ENCODE measurements at places on chromosomes 6 and 20. TPM values are rescaled to one million over a fixed set of nuclear protein-coding genes. Genes with fewer than 3 reads are reported as not detected.

Gene PLA2G7
- not detected for polyA plus RNA-seq

Gene HSPA12B
- 1.2 TPM for polyA plus RNA-seq

Gene SAMD3
- polyA plus RNA-seq: not detected

Gene WFDC5
- polyA plus RNA-seq: not detected

Gene LIN28B
- polyA plus RNA-seq: 6.8 TPM

Gene FAM83C
- not detected for polyA plus RNA-seq

Gene PDE10A
- polyA plus RNA-seq: 0.82 TPM

Gene IRAK1BP1
- 4.7 TPM for polyA plus RNA-seq

Gene SCRT2
- polyA plus RNA-seq: not detected

Gene HLA-DQA1
- polyA plus RNA-seq: 0.27 TPM

Gene KCTD20
- polyA plus RNA-seq: 22.0 TPM

Gene C6orf118
- polyA plus RNA-seq: not detected

Data from cardiac muscle cell (in vitro differentiated cells and primary cell).